NCI-H446 (cell line): ENCODE measurements at places on chromosomes 16 and 17.

DNA sequence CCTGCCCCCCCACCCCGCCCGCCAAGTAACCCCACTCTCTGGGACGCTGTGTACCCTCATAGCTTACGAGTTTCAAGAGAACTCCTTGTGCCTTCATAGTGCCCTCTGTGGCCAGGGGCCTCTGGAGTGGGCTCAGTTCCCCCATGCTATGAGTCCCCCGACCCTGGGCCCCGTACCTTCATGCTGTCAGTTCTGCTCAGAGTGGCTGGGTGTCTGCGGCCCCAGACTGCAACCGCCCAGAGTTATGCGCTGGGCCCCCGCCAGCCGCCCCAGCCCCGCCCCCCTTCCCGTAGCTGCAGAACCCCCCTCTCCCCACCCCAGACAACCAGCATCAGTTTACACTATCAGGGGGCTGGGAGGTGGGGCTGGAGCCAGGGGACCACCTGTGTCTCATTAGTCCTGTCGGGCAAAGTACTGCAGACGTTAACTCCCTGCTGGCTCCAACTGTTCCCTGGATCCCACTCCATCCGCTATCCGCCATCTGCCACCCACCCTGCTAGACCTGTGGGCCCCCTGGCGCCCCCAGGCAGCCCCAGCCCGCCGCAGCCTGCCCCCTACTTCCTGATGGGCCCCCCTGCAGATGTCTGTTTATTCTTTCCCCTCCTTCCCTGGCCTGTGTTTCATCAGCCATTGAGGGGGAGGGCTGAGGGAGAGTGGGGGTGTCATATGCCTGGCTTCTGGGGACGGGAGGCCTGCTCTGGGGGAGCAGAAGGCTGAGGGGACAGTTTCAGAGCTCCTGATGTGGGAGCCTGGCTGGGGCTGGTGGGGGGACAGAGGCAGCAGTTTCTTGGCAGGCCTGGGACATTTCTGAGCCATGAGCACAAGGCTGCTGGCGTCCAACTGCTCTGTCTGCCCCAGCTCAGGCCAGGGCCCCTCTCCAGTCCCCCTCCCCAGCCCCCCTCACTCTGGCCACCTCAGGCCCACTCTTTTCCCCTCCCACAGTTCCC is at the start of gene MFAP4:
Gene MFAP4, minus strand, starts transcription at position 217 of the 947 bp plus-strand sequence. Its CDS starts 35 bp downstream, at position 182.
- peak; percentile 97 for DNase-seq

DNA sequence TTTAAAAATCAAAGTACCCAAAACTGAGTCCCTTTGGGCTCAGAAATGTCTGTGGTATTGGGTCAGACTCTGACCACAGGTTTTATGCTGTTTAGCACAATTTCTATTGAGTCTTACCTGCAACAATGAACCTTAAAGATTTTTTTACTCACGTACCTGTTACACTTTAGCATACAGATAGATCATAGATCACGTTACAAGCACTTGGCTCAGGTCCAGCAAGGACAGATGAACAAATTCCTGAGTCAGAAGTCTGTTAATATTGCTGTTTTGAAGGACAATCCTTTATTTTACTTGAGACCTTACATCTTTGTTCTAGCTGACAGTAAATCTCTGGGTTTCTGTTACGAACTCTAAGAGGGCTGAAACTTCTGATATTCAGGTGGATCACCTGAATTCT is 12.8 kb downstream of the SLC7A6OS start:
- no peak for DNase-seq

DNA sequence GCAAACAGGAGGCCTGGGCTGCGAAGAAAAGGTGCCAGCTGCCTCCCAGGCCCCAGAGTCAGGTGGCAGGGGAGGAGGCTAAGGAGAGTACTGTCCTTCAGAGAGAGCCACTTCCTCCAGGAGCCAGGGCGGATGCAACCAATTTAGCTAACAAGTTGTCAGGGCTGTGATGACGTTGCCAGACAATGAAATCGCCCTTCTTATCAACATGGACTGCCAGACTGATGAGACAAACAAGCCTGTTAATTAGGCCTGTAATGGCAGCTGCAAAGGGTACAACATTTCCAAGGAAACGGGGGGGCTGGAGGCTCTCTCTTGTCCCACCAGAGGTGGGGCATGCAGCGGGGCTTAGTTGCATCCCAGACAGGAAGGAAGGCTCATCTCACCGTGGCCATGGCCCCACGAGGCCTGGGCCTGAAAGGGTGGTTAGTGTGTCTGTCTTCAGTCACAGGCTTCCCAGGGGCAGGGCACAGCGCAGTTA is 111.8 kb downstream of the SDK2 start:
- no peak for DNase-seq

DNA sequence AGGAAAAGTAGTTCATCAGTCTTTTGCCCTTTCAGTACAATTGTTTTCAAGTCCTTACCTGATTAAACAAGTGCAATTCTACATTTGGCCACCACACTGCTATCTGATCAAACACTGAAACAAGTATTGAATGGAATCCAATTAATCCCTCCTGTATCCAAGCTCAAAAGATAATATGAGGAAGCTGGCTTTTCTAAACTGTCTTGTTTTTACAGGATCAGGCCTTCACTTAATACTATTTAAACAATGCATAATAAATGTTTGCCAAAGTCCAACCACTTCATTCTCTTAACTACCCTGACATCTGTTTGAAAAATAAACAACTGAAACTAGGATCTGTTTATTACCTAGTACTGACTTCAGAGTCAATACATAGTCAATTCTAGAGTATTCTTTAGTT is 131.6 kb downstream of the MRTFB start:
- DNase-seq = no peak

GRCh38 chr17:8463099-8463498 is 27.4 kb downstream of the NDEL1 start:
- no peak for DNase-seq

DNA sequence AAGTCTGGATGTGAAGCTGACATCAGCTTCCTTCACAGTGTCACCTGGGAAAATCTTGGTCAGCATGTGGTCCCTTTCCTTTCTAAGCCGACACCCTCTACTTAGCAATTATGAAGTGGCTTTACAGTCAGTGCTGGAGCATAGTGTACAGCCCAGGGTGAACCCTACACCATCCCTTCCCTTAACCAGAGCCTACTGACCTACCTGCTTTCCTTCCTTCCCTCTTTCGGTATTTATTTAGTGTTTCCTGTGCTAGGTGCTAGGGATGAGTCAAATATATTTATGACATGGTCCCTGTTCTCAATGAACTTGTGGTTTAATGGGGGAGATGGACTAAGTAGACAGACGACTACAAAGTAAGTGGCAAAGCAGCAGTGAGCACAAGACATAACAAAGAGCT is 77.5 kb downstream of the CDK5R1 start:
- no peak for DNase-seq

GRCh38 chr16:47018223-47018891 is 44.9 kb upstream of the DNAJA2 start:
- no peak for DNase-seq

- no peak for DNase-seq
Measured at GRCh38 chr17:21160401-21160800, 33.6 kb downstream of the DHRS7B start.

GRCh38 chr17:2693561-2694380 is 17.8 kb downstream of the CLUH start:
- no peak for DNase-seq

GRCh38 chr17:1454541-1454940 is 1.5 kb downstream of the CRK start:
- no peak for DNase-seq

DNA sequence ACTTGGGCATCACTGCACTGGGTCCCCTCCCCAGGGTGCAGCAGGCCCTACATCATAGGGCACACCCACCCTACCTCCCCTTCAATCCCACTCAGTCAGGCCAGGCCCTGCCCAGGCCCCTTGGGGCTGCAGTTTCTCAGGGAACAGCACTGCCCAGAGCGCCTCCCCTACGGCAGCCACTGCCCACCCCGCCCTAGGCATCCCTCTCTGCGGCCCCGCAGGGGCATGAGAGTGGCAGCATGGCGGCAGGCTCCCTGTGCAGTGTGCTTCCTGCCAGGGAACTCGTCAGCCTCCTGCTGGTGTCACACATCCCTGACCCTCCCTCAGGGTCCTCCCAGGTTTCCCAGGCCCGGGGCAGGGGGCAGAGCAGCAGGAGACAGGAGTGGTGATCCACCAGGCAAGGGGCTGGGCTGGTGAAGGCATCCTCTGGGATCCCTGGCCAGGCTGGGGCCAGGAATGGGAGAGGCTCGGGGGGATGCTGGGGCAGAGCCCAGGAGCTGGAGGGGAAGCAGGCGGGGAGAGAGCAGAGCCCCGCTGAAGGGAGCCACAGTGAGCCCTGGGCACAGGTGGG is 16.2 kb upstream of the BAHCC1 start:
- no peak for DNase-seq

- DNase-seq = no peak
Measured at GRCh38 chr17:40820228-40820838, 2.1 kb downstream of the KRT10 start.

GRCh38 chr17:81517339-81518112 is 4.9 kb upstream of the ACTG1 start:
- DNase-seq = no peak

- no peak for DNase-seq
Measured at GRCh38 chr17:65820306-65820705, 258.9 kb upstream of the AXIN2 start.

- DNase-seq = no peak
Measured at GRCh38 chr16:41439-42068, 11.9 kb downstream of the POLR3K start.

- peak; percentile 15 for DNase-seq
Measured at GRCh38 chr16:77169650-77170236, 21.2 kb upstream of the MON1B start.

DNA sequence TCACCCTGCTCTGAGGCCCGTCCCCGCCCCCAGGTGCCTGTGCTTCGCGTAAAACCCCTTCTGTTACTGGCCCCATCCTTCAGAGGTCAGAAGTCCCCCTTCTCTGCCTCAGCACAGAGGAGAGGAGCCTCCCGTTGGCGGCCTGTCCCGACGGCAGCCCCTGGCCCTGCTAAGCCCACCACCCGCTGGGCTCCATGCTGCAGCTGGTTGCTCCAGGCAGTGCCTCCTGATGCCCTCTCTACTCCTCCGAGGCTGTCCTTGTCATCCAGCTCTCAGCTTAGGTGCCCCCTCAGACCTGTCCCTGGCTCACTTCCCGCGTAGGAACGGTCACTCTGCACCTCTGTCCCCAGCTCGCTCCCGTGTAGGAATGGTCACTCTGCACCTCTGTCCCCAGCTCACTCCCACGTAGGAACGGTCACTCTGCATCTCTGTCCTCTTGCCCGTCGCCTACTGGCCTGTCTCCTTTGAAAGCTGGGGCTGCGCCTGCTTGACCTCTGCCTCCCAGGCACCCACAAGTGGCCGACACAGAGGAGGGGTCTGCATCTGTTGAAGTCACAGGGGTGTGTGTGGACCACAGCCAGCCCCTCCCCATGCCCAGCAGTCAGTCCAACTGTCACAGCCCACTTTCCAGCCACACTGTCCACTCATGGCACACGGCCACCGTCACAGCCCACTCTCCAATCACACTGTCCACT is 31.7 kb upstream of the ZC3H18 start:
- no peak for DNase-seq

DNA sequence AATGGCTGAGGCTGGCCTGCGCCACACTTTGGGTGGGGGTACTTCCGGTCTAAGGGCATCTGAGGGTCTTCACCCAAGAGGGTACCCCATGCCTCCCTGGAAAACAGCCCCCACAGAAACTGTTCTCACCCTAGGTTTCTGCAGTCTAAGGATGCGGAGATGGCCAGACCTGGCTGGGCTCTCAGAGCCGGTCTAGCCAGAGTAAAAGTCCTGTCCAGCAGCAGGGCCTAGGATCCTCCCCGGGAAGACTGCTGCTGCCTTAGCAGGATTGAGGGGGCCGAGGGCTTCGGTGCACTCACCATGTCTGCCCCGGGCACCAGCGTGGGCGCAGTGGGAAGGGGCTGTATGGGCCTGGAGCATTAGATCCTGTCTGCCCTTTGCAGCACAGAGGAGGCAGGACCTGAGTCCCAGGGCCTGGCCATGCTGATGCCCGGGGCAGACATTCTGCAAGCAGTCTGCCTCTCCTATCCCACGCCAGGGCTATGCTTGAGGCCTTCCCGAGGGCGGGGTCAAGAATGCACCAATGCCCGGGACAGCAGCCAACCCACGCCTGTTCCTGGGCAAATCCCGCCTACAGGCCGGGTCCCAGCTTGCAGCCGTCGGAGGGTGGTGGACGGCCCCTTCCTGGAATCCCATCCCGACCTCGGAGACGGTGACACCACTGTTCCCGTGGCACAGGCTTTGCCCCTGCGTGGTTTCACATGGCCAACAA is 54.7 kb downstream of the CBFA2T3 start:
- DNase-seq = no peak

- DNase-seq = no peak
Measured at GRCh38 chr17:42457107-42457792, 1.4 kb upstream of the ATP6V0A1 start.

DNA sequence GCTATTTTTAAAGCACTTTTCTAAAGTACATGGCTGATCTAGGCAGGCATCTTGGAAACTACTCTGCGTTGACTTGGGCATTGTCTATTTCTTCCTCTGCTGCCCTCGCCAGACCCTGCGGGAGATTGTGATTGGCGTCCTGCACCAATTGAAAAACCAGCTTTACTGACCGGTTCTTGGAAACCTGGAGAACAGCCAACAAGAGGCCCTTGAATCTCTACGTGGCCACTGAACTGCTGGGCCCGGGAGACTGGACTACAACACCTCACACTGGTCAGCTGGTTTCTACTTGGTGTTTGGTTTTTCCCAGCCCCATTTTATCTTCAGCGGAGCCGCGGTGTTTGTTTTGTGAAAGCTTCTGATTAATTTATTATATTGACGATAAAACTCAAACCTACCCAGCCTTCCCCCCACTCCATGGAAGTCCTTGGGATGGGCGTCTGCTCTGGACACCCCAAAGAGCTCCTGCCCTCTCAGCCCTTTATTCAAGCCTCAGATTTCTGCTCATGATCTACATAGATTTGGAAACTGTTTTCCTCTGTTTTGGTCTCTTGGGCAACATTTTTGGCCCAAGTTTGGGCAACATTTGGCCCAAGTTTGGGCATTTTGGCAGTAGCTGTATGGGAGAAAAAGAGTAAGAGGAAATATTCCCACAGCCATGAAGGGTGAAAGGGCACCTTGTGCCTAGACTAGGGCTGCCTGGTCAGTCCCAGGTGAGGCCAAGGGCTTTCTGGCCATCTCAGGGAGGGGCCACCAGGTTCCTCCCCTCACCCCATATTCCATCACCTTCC is 4.7 kb downstream of the MLX start:
- no peak for DNase-seq

- DNase-seq = no peak
Measured at GRCh38 chr16:65195998-65196397, 74.1 kb upstream of the CDH11 start.

DNA sequence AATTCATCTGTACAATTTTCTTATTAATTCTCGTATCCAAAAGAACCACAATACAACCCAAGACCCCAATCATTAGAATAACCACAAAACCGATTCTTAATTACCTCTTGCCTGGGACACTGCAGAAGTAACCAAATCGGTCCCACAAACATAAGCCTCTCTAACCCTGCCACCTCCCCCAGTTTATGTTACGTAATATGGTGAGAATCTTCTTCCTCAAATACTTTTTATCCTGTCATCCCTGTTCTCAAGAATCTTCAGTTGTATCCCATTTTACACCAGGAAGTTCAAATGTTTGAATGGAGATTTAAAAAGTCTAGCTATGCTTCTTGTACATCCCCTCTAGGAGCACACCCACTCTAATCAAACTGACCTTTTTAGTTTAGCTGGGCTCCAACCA is 269.3 kb upstream of the TBX2 start:
- no peak for DNase-seq
